ENCODE measurements at places on chromosomes 11 and 22.

- DNase-seq: no peak
Measured at GRCh38 chr11:84947970-84948580, 679.1 kb downstream of the DLG2 start.

DNA sequence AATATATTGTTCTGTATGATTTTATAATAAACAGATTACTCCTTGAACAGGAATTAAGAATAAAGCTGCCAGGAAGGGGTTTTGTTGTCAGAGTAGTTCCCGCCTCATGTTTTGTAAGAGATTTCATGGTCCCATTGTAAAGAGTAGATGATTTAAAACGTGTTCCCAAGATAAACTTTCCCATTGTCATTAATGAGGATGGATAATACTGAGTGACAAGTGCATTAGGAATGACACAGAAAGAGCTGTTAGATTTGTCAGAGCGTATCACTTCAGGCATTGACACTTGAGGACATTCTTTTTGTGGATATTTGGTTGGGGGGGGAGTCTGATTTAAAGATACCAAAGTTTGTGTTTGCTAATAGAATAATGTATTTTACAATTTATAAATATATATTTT, 147.0 kb downstream of the PAX6 start:
- no peak for DNase-seq

DNA sequence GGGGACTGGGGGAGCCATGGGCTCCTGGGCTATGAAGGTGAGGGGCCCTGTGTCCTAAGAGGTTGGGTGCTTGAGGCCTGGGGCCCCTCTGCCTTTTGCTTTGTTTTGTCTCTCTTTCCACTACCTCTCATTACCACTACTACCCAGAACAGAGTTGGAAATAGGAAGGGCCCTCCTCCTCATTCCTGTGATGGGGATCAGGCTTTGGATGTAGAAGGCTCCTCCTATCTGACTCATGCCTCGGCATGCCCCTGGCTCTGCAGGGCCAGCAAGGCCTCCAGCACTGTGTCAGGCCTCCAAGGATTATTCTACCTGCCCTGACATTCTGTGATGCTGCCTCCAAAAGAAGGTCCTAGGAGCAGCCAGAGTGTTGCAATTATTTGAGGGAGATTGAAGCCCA, 766 bp downstream of the IZUMO1R start:
- no peak for DNase-seq

GRCh38 chr22:17878941-17879340, 104.7 kb upstream of the BID start:
- no peak for DNase-seq

DNA sequence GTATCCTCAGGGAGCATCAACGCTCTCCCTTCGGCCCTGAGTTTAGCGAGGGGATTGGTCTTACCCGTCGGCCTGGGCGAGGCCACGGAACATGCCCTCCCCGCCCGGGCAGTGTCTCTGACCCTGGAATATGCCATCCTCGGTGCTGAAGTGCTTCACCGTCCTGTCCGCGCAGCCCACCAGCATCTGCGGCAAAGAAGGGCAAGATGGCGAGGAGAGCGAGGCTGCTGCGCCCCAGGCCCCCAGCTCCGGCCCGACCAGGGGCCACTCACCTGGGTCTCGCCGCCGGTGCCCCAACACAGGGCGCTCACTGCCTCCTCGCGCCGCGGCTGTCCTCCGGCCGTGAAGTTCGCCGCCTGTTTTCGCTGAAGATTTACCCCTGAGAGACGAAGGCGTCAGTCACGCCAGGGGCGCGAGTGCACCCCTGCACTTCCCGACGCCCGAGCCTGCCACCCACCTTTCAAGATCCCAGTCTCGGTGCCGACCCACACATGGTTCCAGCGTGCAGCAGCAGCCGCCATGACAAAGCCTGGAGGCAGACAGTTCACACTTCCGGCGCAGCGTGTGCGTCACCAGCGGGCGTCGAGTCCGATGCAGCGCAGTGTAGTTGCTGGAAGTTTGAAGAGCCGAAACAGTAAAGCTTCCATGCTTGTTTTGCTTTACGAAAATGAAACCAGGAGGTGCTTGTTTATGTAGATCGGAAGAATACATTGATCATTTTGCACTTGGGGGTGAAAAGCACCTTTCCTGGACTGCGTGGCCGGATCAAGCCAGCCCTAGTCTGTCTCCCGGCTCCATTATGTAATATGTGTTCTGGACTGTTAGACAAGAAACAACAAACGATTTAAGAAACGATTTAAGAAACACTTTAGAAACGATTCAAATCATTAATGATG, at the start of gene WDR74:
WDR74 (minus strand) TSS at position 541 of the 896 bp plus-strand sequence; CDS start at position 521, 20 bp downstream.
- DNase-seq: peak; percentile 94

- DNase-seq: no peak
Measured at GRCh38 chr11:35365395-35365794, 54.0 kb downstream of the SLC1A2 start.

All from activated CD8-positive, alpha-beta memory T cell treated with anti-CD3 and anti-CD28 coated beads, Interleukin-2, amount 50 U/mL, for 48 hours (primary cell).